ENCODE measurements at places on chromosomes 3 and 15.

GRCh38 chr3:63998852-63999754 is 24.2 kb downstream of the PSMD6 start:
- no peak for DNase-seq

- DNase-seq, result no peak
These were observed 29.9 kb upstream of the ST3GAL6 start for GRCh38 chr3:98733053-98733811.

DNA sequence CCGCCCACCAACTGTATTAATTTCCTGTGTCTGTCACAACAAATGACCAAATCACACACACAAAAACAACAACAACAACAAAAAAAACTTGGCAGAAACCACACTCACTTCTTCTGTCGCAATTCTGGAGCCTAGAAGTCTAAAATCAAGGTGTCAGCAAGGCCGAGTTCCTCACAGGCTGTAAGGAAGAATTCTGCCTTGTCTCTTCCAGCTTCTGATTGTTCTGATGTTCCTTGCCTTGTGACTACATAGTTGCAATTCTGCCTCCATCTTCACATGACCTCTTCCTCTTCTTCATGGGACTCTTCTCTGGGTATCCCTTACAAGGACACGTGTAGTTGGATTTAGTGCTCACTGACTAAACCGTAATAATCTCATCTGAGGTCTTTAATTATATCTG is 61.4 kb downstream of the IL12A start:
- no peak for DNase-seq

DNA sequence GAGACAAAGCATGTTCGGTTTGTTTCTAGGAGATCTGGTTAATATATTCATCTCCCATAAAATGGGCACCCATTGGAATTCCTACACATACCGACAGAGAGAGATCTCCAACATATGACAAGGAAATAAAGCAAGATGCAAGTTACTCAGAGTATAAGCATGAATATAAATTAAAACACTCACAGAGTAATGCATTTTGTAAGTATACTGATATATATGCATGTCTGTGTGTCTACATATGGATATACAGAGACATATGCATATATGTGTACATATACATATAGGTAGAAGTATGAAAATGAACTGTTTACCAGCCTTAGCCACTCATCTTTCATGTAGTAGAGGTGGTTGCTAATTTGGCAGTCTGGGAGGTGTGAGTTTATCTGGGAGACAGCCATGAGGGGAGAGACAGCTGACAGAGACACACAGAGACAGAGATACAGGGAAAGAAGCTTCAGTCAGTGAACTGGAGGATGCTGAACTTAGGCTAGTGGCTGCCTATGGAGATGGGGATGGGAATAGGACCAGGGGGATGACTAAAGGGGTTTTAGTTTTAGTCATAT is 134.5 kb downstream of the NTRK3 start:
- DNase-seq, result no peak

- DNase-seq, result no peak
These were observed 17.6 kb upstream of the BOC start for GRCh38 chr3:113193719-113194118.

DNA sequence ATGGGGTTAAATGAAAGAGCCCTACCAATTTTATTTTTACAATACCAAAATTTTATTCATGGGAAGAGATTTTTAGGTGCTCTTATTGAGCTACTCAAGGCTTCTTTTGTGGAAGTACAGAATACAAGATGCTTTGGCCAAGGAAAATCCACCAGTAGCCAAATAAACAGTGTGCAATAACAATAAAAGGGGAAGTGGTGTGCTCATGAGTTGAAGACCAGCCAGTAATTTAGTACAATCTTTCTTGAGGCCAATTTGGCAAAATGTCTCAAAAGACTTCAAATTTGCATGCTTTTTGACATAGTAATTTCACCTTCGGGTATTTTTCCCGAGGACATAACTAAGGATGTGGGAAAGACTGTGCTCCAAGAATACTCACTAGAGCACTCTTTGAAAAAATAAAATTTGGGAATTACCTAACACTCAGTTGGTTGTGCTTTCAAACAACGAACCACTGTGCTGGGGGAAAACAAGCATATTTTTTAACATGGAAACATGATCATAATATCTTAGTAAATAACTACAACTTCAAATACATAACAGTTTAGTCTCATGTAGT is 294.0 kb downstream of the DIPK2A start:
- DNase-seq, result no peak

DNA sequence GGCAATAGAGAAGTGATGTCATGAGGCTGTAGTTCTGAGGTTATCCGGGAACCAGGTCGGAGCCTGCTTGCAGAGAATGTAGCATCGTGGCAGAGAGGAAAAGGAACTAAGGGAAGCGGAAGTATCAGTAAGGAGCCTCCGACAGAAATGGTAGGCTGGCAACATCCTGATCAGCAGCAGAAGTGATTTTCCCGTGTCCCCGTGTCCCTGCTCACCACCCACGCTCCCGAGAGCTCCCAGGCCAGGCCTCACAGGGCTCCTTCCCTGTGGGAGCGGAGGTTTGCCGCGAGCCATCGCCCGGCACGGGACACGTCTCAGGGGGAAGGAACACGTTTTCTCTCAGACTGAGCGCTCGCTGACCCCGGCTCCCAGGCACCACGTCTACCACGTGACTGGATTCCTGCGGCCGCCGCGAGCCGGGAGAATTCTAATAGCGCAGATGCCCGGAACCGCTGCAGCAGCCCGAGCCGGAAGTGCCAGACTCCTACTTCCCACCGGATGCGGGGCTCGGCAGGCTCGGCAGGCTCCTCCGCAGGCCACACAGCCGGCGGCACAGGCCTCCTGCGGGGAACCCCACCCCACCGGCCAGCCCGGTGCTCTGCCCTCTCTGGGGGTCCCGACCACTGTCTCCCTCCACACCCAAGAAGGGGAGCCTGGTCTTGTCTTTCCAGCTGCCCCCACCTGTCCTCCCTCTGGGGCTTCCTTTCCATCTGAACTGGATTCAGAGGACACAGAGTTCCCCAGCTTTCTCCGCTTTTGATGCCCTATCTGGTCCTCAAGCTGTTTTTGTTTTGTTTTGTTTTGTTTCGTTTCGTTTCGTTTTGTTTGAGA is 99.3 kb downstream of the BDH1 start:
- no peak for DNase-seq

DNA sequence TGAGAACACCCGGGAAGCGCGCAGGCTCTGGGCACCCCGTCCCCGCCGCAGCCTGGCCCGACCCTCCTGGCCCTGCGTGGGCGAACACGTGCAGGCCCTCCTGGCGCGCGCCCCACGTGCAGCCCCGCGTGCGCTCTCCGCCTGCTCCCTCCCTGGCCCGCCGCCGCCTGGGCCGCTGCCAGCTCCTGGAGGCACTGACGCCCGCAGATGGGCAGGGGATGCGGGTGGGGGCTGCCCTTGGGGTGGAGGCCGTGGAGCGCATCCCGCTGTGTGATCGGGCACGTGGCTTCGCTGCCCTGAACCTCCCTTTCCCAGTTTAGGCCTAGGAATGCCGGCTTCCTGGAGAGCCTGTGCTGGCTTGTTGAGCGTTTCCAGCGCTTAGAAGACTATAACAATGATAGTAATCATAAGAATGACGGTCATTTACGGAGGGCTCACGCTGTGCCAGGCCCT is 104.6 kb upstream of the SLC6A6 start:
- no peak for DNase-seq
